ENCODE measurements at places on chromosomes 3 and 15.

DNA sequence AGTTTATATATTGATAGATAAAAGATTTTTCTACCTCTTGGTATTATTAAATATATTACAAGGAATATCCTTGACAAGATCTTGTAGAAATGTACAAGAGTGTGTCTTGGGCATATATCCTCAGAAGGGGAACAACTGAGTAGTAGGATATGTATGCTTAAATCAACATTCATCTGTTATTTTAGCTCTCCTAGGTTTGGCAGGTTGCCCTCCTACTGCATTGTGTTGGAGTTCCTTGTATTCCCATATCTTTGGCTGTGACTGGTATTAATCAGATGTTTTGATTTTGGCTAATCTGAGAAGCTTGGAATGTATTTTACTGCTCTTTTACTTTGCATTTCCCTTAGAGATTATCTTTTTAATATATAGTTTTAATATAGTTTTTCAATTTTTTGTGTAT lies 4.6 kb downstream of the MYRIP start:
- no peak for DNase-seq

GRCh38 chr3:47850564-47851410 lies 47.8 kb downstream of the DHX30 start:
- no peak for DNase-seq

DNA sequence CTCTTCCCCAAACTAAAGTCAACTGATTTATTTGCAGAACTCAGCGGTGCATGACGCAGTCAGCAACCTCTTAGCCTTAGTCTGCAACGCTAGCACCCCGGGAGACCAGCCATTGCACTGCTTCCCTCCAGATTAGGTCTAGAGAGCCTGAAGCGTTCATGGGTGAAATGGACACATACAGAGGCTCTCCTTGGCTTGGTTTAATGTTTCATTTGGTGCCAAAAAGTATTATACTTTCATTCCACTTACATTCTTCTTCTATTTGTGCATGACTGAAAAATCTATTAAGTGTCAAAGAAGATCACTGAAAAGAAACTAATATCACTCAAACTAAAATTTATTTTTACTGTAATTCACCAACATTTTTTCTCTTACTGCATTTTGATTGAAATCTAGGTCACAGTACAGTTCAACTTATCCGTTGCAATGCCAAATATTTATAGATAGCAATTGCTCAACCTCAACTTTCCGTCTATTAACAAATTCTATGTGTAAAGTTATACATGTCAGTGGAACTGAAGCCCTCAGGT lies 116.2 kb downstream of the ROBO1 start:
- DNase-seq = no peak

- no peak for DNase-seq
These were observed 566.3 kb downstream of the AGBL1 start for GRCh38 chr15:86645925-86646500.

- no peak for DNase-seq
These were observed 36.5 kb downstream of the DAPK2 start for GRCh38 chr15:64009798-64010261.

- DNase-seq = no peak
These were observed 68.2 kb downstream of the DENND4A start for GRCh38 chr15:65723876-65724275.

Measured in T1000 (cell line).